Colonic mucosa (tissue), 4 donors: ENCODE measurements at places on chromosomes 4 and X. TPM values are rescaled to one million over a fixed set of nuclear protein-coding genes. Genes with fewer than 3 reads are reported as not detected.

- no peak overlapping the region for H3K4me3 ChIP-seq
- H3K36me3 ChIP-seq: no peaks in the 10 kb centered on the region
- no peaks in the 10 kb centered on the region for H3K27me3 ChIP-seq
- no peaks in the 10 kb centered on the region for H3K4me1 ChIP-seq
- no peak for DNase-seq
Observed at GRCh38 chr4:94649381-94650133, 108.2 kb upstream of the BMPR1B start.

DNA sequence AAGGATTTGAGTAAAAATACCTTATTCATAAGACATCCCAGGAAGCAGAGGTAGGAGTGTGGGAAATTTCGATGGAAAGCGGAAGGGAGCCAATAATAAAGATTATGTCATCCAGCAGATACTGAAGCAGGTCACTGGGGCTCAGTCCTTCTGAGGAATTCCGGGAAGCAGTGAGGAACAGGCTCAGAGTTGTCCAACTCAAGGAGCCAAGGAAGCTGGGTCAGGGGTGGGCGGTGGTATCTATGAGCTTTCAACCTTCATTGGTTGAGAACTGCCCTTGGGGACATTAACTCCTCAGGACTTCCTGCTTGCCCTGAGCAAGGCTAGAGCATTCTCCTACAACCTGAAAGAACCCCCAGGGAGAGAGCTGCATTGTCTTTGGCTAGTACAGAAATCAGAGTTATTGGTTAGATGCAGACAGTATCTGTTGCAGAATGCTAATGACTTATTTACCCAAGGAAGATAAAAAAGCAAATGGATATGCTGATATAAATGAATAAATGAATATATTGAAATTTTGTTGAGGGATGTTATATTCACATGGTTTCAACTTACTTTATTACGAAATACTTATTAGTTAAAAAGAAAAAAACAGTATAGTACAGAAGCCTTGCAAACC, 68.2 kb downstream of the DMP1 start:
- no peak overlapping the region for H3K27ac ChIP-seq
- no peaks in the 10 kb centered on the region for H3K4me1 ChIP-seq
- DNase-seq: no peak
- H3K27me3 ChIP-seq: no peaks in the 10 kb centered on the region

Gene SHISA3
- 1.1 TPM for total RNA-seq

DNA sequence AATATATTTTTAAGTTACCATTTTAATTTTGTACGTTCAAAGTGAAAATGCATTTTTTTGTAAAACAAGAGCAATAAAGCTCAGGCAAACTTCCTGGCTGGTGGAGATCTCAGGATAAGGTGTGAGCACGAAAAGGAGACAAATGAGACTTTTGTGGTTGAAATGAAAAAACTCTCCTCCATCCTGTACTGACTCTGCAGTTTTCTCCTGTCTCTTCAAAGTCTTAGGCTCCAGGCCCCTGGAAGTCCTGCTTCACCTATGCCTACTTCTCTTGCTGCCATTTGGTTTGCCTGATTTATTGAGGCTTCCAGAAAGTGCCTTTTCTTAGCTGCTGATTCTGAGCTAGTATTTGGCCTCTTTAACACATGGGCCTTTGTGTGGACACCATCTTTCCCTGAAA, 77.7 kb downstream of the MAML3 start:
- no peak for DNase-seq
- no peak overlapping the region for H3K4me3 ChIP-seq
- no peak overlapping the region for H3K27ac ChIP-seq
- no peaks in the 10 kb centered on the region for H3K27me3 ChIP-seq
- H3K4me1 ChIP-seq: no peaks in the 10 kb centered on the region

DNA sequence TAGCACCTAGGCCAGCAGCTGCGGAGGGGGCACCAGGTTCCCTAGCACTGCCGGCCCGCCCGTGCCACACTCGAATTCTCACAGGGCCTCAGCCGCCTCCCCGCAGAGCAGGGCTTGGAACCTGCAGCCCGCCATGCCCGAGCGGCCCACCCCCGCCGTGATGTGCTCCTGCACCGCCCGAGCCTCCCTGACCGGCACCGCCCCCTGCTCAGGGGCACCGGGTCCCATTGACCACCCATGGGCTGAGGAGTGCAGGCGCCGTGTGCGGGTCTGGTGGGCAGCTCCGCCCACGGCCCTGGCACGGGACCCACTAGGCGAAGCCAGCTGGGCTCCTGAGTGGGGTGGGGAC, 35.4 kb upstream of the ENPP6 start:
- no peak overlapping the region for H3K4me3 ChIP-seq
- no peaks in the 10 kb centered on the region for H3K36me3 ChIP-seq
- H3K27me3 ChIP-seq: no peaks in the 10 kb centered on the region
- no peak for DNase-seq
- H3K4me1 ChIP-seq: no peaks in the 10 kb centered on the region

- H3K27me3 ChIP-seq: no peaks in the 10 kb centered on the region
- H3K36me3 ChIP-seq: no peaks in the 10 kb centered on the region
- H3K27ac ChIP-seq: no peak overlapping the region
Observed at GRCh38 chrX:154592505-154592904, 7.6 kb downstream of the CTAG1A start.

Gene ODAPH
- total RNA-seq: not detected

GRCh38 chr4:179398414-179398813, 1956.2 kb upstream of the AGA start:
- DNase-seq: no peak
- H3K27me3 ChIP-seq: no peaks in the 10 kb centered on the region
- no peaks in the 10 kb centered on the region for H3K4me1 ChIP-seq
- H3K27ac ChIP-seq: no peak overlapping the region
- H3K4me3 ChIP-seq: no peak overlapping the region
